ENCODE measurements at places on chromosomes 1 and 21.

- DNase-seq, result no peak
These were observed 969 bp upstream of the RIPK4 start for GRCh38 chr21:41767606-41768436.

GRCh38 chr1:63592536-63593302 lies 492 bp upstream of the PGM1 start:
- no peak for DNase-seq

- no peak for DNase-seq
These were observed 105.1 kb downstream of the LRIG2 start for GRCh38 chr1:113178106-113178505.

GRCh38 chr21:38743772-38744529 lies 61.8 kb upstream of the ETS2 start:
- DNase-seq, result no peak

- no peak for DNase-seq
These were observed 585.4 kb upstream of the PBX1 start for GRCh38 chr1:163973586-163973985.

- DNase-seq, result no peak
These were observed 222.7 kb downstream of the SLC35F3 start for GRCh38 chr1:234127026-234127671.

GRCh38 chr1:30274173-30274970 lies 449.0 kb downstream of the MATN1 start:
- DNase-seq, result no peak

- no peak for DNase-seq
These were observed 1.9 kb downstream of the ADARB1 start for GRCh38 chr21:45076245-45076711.

DNA sequence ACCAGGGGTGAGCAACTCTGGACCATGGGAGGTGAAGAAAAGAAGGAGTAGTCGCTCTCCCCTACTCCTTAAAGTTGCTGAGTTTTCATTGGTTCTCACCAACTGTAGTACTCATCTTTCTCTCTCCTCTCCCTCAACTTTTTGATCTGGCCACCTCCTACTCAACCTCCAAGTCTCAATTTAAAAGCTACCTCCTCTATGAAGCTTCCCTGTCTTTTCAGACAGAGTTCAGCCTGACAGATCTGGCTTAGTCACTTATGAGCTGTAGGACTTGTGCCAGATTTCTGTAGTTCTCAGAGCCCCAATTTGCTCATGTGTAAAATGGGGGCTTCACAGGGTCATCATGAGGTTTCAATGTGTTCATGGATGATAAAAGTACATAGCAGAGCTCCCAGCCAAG lies 34.5 kb upstream of the HTR1D start:
- no peak for DNase-seq

DNA sequence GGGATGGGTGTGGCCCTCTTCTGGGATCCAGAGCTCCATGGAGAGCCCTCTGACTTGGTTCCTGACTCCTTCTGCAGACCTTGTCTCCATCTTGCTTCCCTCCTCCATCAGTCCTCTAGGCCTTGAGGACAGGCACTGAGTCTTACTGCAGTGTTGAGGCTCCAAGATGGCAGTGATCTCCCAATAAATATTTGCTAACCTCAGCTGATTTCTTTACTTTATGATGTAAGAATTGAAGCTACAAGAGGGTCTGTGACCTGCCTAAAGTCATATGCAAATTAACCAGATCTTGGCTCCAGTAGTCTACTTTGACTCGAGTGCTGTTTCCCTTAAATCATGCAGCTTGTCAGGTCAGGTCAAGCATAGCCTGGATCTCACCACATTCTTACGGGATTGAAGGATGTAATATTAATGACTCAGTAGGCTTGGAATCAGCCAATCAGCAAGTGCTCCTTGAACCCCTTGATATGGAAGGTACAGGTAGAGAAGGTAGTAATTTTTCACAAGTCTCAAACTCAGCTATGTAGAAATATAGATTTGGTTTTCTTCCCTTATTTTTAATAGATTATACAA lies 93.0 kb downstream of the CLIC6 start:
- no peak for DNase-seq

- no peak for DNase-seq
These were observed 381.1 kb upstream of the PKN2 start for GRCh38 chr1:88302843-88303486.

DNA sequence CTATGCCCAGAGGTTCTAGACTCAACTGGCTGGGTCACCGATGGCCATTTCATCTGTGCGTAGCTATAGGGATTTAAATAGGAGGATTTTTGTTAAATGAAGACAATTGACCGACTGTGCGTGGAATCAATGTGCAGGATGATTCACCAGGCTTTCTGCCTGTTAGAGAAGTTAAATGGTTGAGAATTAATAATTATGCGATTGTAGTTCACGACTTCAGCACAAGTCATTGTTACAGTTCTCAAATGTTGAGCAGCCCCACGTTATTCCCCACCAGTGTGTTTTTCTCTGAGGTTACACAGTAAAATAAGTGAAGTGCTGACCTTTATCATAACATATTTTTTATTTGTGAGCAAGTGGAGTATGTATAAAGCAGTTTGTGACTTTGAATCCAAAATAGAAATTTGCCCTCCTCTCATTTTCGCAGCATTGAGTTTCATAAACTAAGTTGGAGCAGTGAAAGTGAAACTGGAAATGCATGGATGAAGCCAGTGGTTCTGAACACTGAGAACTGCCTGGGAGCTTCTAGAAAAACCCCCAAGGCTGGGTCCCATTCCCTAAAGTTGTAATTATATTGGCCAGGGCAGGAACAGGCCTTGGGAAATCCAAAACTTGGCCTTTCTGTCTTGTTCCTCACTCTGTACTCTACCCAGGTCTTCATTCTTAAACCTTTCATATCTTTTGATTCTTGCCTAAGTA lies 102.6 kb downstream of the GALNT2 start:
- DNase-seq, result no peak

- DNase-seq, result no peak
These were observed 259.6 kb upstream of the PLD5 start for GRCh38 chr1:242784084-242784483.

DNA sequence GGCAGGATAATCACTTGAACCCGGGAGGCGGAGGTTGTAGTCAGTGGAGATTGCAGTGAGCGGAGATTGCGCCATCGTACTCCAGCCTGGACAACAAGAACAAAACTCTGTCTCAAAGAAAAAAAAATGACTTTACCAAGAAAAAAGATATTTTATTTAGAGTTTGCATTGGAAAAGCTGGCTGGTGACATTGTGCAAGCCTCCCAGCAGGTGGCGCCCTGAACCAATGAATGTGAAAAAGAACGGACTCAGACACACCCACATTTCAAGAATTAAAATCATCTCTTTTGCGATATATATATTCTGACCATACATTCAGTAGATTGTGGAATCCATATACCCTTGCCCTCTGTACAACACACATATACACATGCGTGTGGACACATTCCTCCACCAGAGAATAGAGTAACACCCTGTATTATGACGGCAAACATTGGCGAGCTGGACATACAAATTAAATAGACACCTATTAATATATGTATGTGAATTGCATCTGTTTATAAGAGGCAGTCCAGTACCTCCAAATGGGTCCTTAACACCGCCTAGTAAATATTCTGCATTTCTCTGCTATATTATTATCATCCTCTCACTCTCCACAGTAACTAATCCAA lies 39.0 kb upstream of the CADM3 start:
- DNase-seq, result peak; percentile 29

- DNase-seq, result no peak
These were observed at the start of gene PLA2G2A for GRCh38 chr1:19979494-19979977. Gene PLA2G2A, minus strand, starts transcription at chr1:19979618. Its CDS starts 845 bp downstream, at chr1:19978773.

DNA sequence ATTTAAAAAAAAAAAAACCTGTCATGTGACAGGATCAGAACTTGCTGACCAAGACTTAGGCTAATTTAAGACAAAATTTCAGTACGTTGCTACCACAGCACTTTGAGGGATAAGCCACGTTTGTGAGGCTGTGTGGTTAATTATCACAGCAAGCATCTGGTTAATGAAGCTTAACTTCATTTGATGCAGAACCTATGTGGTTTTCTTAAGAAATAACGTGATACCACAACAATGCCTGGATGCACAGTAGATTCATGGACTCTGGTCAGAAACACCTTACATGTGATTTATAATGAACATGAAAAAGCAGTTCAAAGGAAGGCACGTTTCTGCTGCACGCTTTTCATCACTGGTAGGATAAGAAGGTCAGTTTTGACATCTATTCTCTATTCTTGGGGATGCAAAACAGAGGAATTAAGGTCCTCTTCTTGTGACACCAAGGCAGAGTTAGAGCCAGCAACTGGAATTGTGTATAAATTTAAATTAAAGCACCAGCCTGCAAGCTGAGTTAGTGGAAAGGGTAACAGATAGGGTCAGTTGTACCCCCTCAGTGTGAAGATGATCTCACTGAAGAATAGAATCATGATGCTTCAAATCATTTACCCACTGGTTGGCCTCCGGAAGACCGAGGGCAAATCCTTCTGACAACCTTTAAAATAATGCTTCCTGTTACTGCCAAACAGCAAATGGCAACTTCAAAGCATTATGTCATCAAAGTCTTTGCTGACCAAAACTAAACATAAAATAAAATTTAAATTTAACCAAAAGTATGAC lies 6.0 kb upstream of the KRTAP8-1 start:
- DNase-seq, result no peak

DNA sequence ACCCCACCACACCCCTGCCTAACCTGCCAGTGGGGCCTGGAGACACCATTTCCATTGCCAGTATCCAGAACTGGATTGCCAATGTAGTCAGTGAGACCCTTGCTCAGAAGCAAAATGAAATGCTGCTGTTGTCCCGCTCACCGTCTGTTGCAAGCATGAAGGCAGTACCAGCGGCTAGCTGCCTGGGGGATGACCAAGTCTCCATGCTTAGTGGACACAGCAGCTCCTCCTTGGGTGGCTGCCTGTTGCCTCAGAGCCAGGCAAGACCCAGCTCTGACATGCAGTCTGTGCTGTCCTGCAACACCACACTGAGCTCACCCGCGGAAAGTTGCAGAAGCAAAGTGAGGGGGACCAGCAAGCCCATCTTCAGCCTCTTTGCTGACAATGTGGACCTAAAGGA lies 33.4 kb downstream of the STYXL2 start:
- no peak for DNase-seq

- no peak for DNase-seq
These were observed 120.6 kb downstream of the DNM3 start for GRCh38 chr1:171961861-171962260.

- no peak for DNase-seq
These were observed 19.0 kb upstream of the L1TD1 start for GRCh38 chr1:62175568-62176179.

GRCh38 chr1:177229781-177230180 lies 59.0 kb downstream of the BRINP2 start:
- no peak for DNase-seq

GRCh38 chr1:53503433-53504217 lies 44.4 kb downstream of the DMRTB1 start:
- no peak for DNase-seq

GRCh38 chr1:1430114-1430982 lies 5.1 kb upstream of the VWA1 start:
- DNase-seq, result no peak

DNA sequence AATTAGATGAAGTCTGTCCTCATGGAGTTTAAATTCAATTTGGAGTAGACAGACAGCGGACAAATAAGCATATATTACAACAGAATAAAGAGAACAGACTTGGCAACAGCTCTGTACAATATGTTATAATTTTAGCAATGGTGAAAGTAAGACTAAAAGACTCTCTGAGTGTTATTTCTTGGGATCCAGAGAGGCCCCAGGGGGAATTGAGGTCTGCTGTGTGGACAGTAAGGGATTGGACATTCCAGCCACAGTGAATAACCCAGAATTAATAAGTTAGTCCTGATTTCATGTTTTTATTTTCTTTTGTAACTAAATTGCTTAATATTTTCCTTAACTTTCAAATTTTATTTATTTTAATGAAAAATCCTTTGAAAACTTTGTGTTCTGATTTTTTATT lies 101.7 kb downstream of the PATJ start:
- DNase-seq, result no peak

- no peak for DNase-seq
These were observed 34.9 kb downstream of the GPR3 start for GRCh38 chr1:27427329-27427728.

DNA sequence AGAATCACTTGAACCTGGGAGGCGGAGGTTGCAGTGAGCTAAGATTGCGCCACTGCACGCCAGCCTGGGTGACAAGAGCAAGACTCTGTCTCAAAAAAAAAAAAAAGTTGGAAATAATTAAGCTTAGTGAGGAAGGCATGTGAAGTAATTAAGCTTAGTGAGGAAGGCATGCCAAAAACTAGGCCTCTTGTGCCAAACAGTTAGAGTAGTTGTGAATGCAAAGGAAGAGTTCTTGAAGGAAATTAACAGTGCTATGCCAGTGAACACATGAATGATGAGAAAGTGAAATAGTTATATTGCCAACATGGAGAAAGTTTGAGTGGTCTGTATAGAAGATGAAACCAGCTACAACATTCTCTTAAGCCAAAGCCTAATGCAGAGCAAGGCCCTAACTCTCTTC lies 85.0 kb downstream of the MAN1A2 start:
- no peak for DNase-seq

GRCh38 chr1:32742956-32743355 lies 40.4 kb upstream of the SYNC start:
- DNase-seq, result no peak

- DNase-seq, result no peak
These were observed 5.1 kb upstream of the CSRP1 start for GRCh38 chr1:201511941-201512539.

DNA sequence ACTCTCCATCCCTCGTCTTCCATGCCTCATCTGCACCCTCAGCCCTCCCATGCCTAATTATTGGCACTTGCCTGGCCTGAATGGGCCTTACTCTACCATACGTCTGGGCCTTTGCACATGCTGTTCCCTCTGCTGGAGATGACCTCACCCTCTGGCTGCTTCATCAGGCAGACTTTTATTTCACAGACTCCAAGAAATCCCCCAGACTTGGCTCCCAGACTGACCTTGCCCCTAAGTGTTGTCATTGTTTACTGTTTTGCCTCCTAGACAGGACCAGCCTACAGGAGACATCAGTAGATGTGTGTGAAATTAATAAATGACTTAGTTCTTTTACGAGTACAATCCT lies 5.2 kb upstream of the AHDC1 start:
- DNase-seq, result no peak

- DNase-seq, result no peak
These were observed 884 bp downstream of the H3-3A start for GRCh38 chr1:226063224-226063976.

DNA sequence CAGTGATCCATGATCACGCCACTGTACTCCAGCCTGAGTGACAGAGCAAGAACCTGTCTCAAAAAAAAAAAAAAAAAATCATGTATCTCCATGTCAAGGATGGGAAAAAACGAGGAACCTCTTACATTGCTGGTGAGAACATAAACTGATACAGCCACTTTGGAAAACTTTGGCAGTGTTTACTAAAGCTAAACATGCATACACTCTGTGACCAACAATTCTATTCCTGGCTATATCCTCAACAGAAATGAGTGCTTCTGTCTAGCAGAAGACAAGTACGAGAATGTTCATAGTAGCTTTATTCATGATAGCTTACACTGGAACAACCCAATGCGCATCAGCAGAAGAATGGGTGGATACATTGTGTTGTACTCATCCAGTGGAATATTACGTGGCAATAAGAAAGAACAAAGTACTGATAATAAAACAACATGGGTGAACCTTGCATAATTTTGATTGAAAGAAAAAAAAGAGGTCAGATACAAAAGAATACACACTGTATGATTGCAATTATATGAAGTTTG lies 31.5 kb upstream of the SLC6A9 start:
- DNase-seq, result no peak
